ENCODE measurements at places on chromosomes 16 and 17. TPM values are rescaled to one million over a fixed set of nuclear protein-coding genes. Genes with fewer than 3 reads are reported as not detected.

Gene FBXW10
- 1.1 TPM for polyA plus RNA-seq

Gene TP53TG3C
- not detected for polyA plus RNA-seq

Gene HEATR9
- 0.03 TPM for polyA plus RNA-seq

Gene FAM222B
- 24.0 TPM for polyA plus RNA-seq

Gene C1QTNF1
- 3.1 TPM for polyA plus RNA-seq

Gene DPEP3
- polyA plus RNA-seq: 0.09 TPM

Data from large intestine (tissue), 12 donors.